Activated CD8-positive, alpha-beta memory T cell treated with anti-CD3 and anti-CD28 coated beads for 48 hours (primary cell): ENCODE measurements at places on chromosomes 1 and 21.

- no peak for DNase-seq
Observed at GRCh38 chr1:246647513-246647912, 76.7 kb upstream of the SCCPDH start.

GRCh38 chr1:181712711-181713110 lies 229.4 kb downstream of the CACNA1E start:
- no peak for DNase-seq

DNA sequence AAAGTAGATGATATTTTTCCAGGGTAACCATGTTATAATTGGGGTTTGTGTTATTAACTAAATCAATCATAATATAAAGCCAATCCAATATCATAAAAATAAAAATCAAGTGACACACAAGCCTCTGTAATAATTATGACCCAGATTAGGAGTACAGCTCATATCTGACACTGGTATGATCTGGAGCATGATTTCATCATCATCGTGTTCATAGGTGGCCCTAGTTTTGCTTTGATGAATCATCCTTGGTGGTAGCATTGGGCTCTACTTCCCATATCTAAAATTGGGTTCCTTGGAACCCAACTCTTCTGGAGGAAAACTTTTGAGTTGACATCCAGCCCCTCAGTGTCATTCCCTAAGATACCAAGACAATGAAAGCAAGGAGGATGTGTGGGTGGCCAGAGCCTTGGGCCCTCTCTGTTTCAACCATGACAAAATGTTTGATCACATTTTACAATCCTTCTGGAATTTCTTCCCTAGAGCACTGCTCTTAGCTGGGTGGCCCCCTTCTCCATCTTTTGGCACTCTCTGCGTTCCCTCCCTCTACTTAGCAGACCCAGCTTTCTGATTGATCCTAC lies 37.0 kb upstream of the ENAH start:
- no peak for DNase-seq

GRCh38 chr1:32801096-32801715 lies 16.0 kb downstream of the YARS1 start:
- DNase-seq, result no peak

- DNase-seq, result no peak
Observed at GRCh38 chr1:155983191-155984024, 5.1 kb upstream of the ARHGEF2 start.

- no peak for DNase-seq
Observed at GRCh38 chr1:220827445-220828178, 40.9 kb downstream of the MTARC1 start.

DNA sequence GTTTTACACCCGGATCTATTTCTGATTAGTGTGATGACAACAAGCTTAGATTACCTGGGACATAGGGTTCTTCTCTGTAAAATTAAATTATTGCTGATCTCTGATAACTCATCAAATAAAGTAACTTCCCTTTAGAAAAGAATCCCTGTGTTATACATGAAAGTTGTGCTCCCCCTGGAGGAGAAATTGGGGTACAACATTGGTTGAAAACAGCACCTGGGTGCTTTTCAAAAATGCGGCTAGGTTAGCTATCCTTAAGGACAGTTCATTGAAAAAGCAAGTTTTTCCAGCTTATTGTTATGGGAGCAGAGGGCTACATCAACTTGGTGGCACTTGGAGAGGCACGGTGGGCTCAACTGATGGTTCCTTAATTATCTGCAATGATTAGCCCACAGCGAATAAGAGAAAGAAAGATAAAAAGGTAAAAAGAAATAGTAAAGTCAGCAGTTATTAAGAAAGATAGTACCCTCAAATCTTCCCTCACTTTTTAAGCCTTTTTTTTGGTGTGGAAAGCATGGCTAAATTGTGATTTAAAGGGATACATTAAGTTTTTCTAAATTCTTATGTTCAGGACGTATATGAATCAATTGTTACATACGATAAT lies 97.8 kb downstream of the FMN2 start:
- DNase-seq, result no peak

DNA sequence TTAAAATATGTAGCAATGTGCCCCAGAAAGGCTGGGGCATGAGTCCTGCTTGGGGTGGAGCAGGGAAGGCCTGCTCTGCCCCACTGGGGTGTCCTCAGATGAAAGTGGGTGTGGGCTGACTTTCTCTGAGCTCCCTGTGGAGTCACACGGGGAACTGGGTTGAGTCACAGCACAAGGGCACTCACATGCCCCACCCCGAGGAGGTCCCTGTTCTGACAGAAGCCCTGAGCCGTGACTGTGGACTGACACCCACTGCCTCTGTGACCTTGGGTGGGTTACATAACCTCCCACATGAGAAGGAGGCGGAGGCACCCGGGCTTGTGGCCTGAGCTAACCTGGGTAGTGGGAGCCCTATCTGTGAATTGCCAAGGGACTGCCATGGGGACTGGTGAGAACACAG lies 52.5 kb upstream of the TINAGL1 start:
- DNase-seq, result no peak

DNA sequence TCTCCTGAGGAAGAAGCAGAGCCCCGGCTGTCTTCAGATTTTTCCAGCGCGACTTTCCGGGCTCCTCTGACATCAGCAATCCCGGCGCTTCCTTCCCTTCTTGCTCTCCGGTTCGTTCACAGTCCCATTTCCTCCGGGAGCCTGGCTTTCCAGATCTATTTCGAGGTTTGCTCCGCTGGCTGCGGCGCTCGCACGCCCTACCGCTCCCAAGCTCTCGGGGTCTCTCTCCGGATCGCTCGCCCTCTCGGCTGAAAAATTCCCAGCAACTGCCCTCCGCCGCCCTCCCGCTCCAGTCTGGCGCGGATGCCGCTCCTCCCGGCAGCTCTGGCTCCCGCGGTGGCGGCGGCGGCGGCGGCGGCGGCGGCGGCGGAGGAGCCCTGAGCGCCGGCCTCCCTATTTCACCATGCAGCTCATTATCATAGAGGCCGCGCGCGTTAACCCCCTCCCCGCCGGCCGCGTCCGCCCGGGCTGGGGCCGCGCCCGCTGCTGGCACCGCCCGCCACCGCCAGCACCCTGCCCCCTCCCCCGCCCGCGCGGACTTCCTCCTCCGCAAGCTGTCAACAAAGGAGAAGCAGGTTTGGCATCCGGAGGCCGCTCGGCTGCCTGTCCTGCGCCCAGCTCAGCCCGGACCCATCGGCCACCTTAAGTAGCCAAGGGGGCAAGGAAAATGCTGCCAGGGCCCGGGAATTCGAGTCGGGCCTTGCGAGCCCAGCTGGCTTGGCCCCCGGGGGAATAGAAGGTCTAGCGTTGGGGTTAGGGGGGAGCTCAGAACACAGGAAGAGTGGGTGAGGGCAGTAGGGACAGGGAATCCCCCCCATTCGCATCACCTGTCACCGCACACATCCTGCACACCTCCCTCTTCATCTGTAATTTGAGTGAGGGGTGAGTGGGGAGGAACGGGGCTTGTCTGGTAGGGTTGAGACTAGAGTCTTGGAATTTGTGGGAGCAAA lies at the start of gene PLXNA2:
PLXNA2 (minus strand) TSS at position 418 of the 950 bp plus-strand sequence. CDS start 26,462 bp downstream, outside the sequence.
- no peak for DNase-seq

DNA sequence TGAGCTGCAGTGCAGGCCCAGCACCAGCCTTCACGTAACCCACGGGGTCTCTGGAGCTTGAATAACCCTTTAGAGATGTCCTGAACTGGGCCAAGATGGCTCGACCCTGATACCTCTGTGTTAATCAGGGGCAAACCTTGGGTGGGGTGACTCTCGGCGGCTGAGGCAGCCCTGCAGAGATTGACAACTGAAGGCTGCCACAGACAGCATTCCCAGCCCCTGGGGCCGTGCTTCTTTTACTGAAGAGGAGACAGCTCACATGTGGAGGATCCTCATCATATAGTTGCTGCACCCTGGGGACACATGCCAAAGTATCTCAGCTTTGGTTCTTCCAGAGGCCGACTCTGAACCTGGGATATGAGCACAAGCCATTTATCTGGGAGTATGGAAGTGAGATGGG lies 57.3 kb upstream of the PTGFRN start:
- no peak for DNase-seq

- peak; percentile 30 for DNase-seq
Observed at GRCh38 chr1:84772428-84772943, 82.2 kb upstream of the SSX2IP start.

DNA sequence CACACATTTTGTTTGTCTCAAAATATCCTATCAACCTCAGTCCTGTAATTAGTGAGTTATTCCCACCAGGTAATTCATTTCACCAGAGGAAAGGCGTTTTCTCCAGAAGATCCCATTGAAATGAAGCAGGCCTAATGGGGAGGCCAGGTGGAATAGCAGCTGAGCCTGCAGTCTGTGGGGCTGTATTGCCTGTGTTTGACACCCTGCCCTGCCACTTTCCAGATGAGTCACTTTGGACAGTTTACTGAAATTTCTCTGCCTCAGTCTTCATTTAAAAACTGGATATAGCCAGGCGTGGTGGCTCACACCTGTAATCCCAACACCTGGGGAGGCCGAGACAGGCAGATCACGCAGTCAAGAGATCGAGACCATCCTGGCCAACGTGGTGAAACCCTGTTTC lies 78.1 kb upstream of the PPP2R5A start:
- no peak for DNase-seq

DNA sequence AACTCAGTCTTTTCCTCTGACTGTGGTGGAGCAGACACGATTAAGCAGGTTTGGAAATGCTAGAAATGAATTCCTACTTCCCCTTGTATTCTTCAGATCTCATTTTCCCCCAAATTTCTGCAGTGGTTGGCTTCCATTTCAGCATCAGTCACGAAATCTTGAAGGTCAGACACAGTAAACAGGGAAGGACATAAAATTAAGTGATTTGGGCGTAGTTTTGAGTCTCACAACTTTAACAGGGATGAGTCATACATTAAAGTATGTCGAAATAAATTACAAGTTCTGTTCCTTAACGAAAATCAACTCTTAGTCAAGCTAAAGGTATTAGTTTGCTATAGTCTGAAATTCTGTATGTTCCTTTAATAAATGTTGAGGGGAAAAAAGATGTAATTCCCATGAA lies 61.1 kb downstream of the HNRNPR start:
- DNase-seq, result no peak

DNA sequence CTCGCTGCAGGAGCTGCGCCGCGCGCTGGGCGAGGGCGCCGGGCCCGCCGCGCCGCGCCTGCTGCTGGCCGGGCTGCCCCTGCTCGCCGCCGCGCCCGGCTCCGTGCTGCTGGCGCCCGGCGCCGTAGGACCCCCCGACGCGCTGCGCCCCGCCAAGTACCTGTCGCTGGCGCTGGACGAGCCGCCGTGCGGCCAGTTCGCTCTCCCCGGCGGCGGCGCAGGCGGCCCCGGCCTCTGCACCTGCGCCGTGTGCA lies 730 bp downstream of the OLIG1 start:
- DNase-seq, result no peak

DNA sequence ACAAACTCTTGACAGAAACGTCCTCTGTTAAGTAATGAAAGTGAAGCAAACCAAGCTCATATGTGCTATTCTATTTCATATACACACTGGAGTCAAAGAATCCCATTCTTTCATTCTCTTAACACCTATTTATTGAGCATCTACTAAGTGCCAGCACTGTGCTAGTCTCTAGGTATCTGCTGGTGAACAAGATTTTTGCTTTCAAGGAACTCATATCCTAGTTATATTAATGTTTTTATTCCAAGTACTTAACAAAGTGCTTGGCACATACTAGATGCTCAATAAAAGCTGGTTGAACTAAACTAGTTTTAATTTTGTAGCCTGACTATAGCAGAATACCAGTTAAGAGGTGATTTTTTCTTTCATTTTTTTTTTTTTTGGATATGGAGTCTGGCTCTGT lies 3.6 kb upstream of the RNF2 start:
- no peak for DNase-seq

GRCh38 chr1:45843474-45843905 lies 40.1 kb downstream of the MAST2 start:
- DNase-seq, result no peak
